Bladder microvascular endothelial cell (primary cell): ENCODE measurements at places on chromosomes 1 and 21. TPM values are rescaled to one million over a fixed set of nuclear protein-coding genes. Genes with fewer than 3 reads are reported as not detected.

ASCL5 gene
- not detected in 2 replicates for total RNA-seq

NBPF6 gene
- not detected in 2 replicates for total RNA-seq

ERMAP gene
- total RNA-seq, result 5.3 and 7.9 TPM in 2 replicates

ARTN gene
- 0.13 TPM in 1 of 2 replicates, not detected in the other for total RNA-seq

FCMR gene
- total RNA-seq, result not detected in 2 replicates

RPTN gene
- under 0.01 TPM in 1 of 2 replicates, not detected in the other for total RNA-seq

HPCA gene
- not detected in 2 replicates for total RNA-seq

MTARC1 gene
- total RNA-seq, result 3.8 and 6.2 TPM in 2 replicates

WDR64 gene
- total RNA-seq, result not detected in 2 replicates

MPL gene
- total RNA-seq, result 0.06 TPM in 1 of 2 replicates, not detected in the other

ADCY10 gene
- total RNA-seq, result under 0.01 TPM in 2 replicates

AQP10 gene
- not detected in 2 replicates for total RNA-seq

CFAP74 gene
- not detected in 2 replicates for total RNA-seq

UBASH3A gene
- total RNA-seq, result not detected in 2 replicates

C4BPA gene
- not detected in 2 replicates for total RNA-seq

LYPD8 gene
- not detected in 2 replicates for total RNA-seq

CELA2A gene
- total RNA-seq, result not detected in 2 replicates

C1QTNF12 gene
- total RNA-seq, result 0.32 and 0.57 TPM in 2 replicates

RHD gene
- total RNA-seq, result 0.57 TPM in 1 of 2 replicates, not detected in the other

PADI2 gene
- total RNA-seq, result under 0.01 and 0.38 TPM in 2 replicates
